ENCODE measurements at places on chromosomes 1 and 21. TPM values are rescaled to one million over a fixed set of nuclear protein-coding genes. Genes with fewer than 3 reads are reported as not detected.

DNA sequence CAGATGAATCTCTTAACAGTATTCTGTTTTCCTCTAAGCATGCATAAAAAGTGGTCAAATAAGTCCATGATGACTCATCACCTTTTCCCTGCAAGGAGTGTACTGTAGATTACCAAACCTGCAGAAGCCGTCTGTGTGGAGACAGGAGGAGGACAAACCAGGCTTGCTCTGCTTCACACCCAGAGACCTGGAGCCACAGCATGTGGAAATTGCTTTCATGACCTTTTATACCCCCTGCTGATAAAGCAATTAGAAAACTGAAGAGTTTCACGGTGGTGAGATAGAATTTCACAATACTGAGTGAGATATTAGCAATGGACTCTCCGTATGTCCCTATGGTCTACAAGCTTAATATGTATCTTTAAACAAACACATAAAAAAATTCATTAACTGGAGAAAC lies 9.4 kb downstream of the CORT start:
- DNase-seq: no peak

DNA sequence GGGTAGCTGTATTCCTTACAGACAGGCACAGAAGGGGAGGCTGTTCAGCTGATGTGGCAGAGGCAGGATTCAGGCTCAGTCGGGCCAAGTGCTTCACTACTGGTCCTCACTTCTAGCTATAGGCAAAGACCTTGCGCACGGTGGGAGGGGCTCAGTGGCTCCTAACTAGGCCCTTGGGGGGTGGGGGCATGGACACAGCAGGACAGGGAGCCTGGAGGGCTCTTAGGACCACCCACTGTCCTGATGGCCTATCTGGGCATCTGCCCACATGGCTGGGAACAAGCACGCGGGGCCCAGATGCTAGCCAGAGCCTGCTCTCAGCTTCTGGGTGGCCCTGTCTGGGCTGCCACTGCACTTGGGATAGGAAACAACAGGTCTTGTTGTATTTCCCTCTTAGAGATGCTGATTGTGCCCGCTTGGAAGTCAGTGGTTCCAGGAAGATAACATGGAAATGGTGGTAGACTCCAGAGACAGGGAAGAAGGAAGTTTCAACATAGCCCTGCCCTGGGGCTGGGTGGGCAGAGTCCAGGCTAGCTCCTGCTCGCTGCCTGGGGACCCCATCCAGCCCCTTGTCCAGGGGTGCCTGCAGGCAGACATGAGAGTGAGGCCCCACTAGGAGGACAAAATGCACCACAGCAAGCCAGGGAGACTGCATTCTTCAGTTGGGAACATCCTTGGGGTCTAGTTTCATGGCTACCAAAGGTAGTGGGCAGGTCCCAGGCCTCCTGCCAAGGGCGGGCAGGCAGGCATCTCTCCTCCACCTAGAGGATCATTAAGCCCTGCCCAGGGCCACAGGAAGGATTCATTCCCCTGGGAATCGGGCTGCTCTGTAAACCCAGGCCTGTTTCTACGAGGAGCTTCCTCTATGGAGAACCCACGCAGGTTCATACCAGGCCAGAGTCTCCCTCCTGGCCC lies 102.5 kb downstream of the BCAR3 start:
- DNase-seq: no peak

DNA sequence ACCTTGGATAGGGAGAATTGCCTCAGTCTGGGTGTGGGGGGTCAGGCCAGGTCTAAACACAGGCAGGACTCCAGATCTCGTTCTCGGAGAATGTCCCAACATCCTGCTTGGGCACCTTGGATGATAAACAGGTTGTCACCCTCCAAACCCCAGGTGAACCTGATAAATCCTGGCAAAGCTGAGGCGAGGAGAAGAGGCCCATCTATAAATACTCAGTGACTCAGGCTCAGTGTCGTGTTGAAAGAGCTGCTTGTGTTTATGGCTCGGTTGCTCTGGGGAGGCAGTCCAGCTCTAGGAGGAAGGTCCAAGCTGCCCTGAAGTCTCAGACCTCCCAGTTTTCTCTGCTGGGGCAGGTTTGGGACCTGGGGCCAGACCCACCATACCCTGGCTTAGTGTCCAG lies 15.8 kb upstream of the TRIM63 start:
- DNase-seq: no peak

- no peak for DNase-seq
These were observed 19.0 kb downstream of the THEMIS2 start for GRCh38 chr1:27891196-27891889.

Gene DAB1
- polyA plus RNA-seq: 7.8 TPM

Gene SPRR2F
- not detected for polyA plus RNA-seq

GRCh38 chr1:81377406-81377805 lies 423.3 kb upstream of the ADGRL2 start:
- DNase-seq: no peak

Gene ARMH1
- polyA plus RNA-seq: 5.6 TPM

Gene ADGRL4
- 29.0 TPM for polyA plus RNA-seq

DNA sequence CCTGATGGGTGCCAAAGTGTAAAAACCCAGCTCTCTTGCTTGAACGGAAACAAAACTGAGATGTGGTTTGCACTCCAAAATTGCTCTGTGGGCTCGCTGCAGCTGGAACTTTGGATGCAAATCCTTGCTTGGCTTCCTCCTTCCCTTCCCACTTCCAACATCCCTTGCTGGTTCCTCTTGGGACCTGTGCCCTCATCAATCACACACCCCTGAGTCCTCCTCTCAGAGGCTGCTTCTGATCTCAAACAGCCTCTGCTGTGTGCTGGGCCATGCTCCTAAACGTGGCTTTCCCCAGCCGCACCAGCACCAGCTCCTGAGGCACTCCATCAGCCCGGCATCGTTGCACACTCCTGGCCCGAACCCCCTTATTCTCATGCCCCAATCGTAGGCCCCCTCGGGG lies 124.3 kb upstream of the RAB4A start:
- DNase-seq: no peak

DNA sequence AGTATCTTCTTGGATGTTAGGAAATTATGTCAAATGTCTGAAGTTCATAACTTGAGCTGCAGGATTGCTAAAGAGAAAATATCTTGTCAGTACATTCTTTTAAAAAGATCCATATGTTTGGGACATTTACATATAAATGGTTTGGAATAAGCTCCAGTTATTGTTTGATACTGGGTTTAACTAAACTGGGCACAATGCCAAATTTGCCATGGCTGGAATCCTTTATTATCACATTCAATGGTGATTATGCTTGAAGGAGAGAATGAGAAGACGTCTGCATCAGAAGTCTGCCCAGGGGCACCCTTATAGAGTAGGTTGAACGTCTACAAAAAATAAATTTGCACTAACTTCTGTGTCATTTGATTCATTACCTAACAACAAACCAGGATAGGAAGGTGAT lies 652.5 kb downstream of the AMY1C start:
- no peak for DNase-seq

Gene FCRL3
- polyA plus RNA-seq: 0.07 TPM

- no peak for DNase-seq
These were observed 340.1 kb downstream of the SETD4 start for GRCh38 chr21:35720208-35720731.

GRCh38 chr1:215631489-215631888 lies 64.4 kb downstream of the KCTD3 start:
- DNase-seq: no peak

DNA sequence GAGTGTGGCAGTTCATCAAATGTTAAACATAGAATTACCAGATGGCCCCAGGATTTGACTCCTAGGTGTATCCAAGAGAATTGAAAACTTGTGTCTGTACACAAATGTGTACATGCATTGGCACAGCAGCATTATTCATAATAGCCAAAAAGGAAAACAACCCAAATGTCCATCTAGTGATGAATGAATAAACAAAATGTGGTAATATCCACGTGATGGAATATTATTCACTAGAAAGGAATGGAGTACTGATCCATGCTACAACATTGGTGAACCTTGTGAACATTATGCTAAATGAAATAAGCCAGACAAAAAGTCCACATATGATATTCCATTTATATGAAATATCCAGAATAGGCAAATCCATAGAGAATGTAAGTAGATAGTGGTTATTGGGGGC lies 77.7 kb downstream of the RAVER2 start:
- DNase-seq: no peak

Gene CGN
- 47.3 TPM for polyA plus RNA-seq

All from left renal pelvis (tissue), 4 donors.